ENCODE measurements at places on chromosomes 7 and 10.

- no peak for DNase-seq
These were observed 16.3 kb downstream of the MBL2 start for GRCh38 chr10:52756295-52756694.

DNA sequence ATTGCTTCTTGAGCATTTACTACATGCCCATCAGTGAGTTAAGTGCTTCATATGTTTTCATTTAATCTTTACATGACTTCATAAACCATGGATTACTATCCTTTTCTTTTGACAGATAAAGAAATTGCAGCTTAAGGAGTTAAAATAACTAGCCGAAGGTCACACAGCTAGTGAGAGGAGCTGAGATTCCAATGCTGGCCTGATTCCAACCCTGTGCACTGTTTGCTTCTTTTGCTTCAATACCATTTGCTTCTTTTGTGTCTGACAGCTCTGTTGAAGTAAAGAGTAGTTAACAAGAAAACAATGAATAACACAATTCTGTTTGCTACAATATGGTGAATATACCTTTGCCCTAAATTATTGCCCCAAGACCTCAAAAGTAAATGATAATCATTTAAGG, 132.4 kb downstream of the GRM3 start:
- DNase-seq, result no peak

GRCh38 chr10:29542723-29543122, 92.0 kb downstream of the SVIL start:
- DNase-seq, result no peak

GRCh38 chr10:12670004-12670403, 320.7 kb downstream of the CAMK1D start:
- DNase-seq, result no peak

DNA sequence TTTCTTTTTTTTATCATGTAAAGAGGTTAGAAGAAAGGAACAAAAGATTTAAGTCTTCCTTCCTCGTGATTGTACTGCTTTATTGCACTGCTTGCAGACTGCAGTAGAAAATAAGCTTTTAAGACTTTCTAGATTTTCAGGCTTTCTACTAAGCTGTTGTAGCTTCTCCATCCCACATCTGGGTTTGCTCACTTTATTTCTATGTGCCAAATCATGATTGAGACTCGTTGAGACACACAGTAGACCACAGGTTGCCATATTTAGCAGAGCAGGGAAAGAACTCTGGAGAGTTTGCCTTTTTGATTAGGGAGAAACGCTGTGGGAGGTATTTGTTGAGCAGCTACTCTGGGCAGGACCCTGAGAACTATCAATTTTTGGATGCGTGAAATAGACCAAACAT, 89.2 kb upstream of the BTBD16 start:
- no peak for DNase-seq

DNA sequence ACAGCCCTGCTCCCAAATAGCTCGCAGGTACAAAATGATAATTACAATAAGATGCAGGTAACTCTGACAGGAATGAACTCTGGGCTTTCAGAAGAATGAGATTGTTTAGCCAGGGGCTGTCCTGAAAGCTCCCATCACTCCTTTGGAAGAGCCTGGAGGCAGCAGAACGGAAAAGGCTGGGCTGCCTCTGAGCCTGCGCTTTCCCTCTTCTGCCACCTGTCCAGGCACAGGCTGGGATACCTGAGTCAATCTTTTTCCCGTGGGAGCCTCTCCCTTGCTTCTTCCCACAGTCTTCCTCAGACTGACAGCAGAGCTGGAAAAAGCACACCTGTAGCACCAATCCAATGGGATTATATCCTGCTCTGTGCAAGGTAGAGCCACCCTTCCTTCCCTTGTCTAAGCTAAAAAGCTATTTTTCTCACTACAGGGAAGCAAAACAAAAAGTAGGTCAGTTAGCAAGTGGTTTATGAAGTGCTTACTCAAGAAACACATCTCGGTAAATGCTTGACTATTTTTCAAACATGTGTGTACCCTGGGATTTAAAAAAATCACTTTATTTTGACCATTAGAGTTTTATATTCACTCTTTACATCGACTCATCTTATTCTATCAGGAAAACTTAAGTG, 12.3 kb upstream of the CUL1 start:
- no peak for DNase-seq

DNA sequence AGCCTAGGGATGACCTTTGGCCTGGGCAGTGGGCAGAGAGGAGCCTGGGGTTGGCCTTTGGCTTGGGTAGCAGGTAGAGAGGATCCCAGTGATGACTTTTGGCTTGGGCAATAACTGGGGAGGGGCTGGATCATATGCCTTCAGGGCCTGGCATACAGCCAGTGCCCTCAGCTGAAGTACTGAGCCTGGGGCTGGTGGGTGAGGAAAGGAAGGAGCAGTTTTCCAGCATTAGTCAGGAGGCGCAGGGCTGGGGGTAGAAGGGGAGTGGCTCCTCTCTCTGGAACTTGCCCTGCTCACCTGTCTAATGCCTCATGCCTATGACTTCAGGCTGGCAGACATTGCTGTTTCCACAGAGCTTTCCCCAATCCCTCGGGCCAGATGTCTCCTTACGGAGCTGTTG, 15.2 kb upstream of the COMTD1 start:
- no peak for DNase-seq

- DNase-seq, result no peak
These were observed 21.0 kb downstream of the AGK start for GRCh38 chr7:141572175-141572574.

- no peak for DNase-seq
These were observed 34.2 kb downstream of the C7orf33 start for GRCh38 chr7:148624735-148625134.

DNA sequence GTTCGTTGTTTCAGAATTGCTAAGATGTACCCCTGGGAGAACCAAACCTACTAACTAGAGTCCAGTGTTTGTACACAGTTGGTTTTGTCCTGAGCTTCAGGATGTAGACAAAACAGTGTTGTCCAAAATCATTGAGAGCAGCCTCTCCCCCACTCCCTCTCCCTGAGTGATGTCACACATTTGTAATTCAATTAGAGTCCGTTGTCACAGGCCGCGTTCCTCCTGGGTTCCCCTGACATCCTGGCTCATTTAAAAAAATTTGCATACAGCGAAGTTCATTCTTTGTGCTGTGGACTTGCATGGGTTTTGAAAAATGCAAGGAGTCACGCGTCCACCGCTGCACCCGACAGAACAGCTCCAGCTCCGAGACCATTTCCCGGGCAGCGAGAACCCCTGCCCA, 10.3 kb downstream of the GRIFIN start:
- DNase-seq, result no peak

GRCh38 chr10:21516242-21517131, 9.0 kb downstream of the SKIDA1 start:
- DNase-seq, result peak; percentile 83

DNA sequence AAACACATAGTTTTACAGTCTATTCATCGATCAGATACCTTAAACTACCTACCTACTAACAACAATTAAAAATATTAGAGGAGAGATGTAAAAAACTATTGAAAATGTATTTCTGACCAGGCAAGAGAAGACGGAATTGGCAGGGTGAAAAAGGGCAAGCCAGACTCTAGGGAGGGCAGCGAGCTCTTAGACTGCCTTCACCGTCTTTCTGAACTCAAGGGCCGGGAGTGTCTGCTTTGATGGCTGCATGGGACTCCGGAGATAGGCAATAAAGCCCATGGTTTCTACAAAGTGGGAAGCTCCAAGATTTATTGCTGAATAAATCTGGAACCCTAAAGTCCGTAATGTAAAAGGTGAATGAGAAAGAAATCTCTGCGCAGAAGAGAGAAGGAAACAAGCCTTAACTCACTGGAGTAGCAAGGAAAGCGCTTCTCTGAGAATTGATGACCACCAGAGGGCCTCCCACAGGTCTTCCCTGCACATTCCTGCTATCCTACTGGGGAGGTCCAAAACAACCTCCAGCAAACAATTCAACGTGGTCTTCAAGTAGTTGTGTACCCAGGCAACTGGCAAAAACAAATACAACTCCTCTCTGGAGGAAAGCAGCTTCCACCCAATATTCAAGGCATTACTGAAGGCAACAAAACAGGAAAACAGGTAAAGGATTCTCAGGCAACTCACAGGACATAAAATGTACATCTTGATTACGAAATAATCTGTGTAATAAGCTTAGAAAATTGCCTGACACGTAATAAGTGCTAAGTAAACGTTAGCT, 181.3 kb downstream of the SDK1 start:
- DNase-seq, result no peak

GRCh38 chr7:57071-57470, 135.3 kb upstream of the FAM20C start:
- no peak for DNase-seq

DNA sequence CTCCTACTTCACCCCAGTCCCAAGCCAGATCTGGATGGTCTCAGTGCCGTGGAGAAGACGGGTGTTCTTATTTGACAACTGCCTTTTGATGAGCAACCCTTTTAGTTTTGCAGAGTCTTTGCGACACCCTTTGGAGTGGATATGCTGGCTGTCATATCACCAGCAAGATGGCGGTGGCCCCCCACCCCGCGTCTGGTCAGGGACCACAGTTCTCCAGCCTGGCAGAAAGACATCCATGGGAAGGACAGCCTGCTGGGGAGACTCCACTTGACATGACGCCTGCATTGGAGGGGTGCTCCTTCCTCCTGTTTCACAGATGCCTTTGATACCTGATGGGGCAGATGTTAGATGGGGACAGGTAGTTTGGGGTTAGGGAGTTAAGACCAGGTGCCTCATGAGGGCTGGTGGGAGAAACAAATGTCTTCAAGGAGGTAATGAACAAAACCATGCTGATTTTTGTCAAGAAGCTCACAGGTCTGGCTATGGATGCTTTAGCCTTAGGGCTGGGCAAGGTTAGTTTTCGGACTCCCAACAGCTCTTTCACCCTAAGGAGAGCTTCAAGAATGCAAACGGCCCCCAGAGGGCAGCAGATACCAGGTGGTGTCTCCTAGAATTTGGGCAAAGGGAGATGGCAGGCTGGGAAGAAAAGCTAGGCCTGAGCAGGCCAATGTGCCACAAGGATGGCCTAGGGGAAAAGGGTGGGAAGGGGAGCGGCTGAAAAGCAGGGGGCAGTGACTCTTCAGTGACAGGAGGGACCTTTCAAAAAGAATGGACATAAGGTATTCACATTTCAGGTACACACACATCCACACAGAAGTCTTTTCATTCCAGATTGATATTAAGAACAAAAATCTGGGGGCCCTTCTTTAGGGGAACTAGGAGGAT, 95.2 kb downstream of the CLEC2L start:
- DNase-seq, result no peak

- no peak for DNase-seq
These were observed 3.8 kb downstream of the POLM start for GRCh38 chr7:44078521-44078920.

GRCh38 chr7:73606801-73607691, 17.3 kb downstream of the MLXIPL start:
- DNase-seq, result peak; percentile 53

DNA sequence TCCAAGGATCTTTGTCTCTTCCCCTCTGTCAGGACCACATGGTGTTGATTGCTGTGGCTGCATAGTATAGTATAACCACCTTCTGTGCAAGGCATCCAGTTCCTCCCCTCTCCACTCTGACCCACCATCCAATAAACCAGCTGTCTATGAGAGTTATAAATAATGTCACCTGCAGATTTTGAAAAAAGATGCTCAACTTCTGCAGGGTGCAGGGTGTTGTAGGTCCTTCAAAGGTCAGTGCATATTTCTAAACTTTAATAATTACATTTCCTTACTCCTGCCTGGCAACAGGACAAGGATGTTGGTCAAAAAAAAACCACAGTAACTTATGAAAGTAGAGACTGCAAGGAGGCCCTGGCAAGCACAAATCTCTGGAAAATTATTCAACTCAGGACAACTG, 166.2 kb downstream of the PKD1L1 start:
- DNase-seq, result no peak

- DNase-seq, result no peak
These were observed 21.7 kb downstream of the CRHR2 start for GRCh38 chr7:30660331-30661255.

GRCh38 chr10:64080071-64080470, 558.9 kb downstream of the REEP3 start:
- DNase-seq, result no peak

DNA sequence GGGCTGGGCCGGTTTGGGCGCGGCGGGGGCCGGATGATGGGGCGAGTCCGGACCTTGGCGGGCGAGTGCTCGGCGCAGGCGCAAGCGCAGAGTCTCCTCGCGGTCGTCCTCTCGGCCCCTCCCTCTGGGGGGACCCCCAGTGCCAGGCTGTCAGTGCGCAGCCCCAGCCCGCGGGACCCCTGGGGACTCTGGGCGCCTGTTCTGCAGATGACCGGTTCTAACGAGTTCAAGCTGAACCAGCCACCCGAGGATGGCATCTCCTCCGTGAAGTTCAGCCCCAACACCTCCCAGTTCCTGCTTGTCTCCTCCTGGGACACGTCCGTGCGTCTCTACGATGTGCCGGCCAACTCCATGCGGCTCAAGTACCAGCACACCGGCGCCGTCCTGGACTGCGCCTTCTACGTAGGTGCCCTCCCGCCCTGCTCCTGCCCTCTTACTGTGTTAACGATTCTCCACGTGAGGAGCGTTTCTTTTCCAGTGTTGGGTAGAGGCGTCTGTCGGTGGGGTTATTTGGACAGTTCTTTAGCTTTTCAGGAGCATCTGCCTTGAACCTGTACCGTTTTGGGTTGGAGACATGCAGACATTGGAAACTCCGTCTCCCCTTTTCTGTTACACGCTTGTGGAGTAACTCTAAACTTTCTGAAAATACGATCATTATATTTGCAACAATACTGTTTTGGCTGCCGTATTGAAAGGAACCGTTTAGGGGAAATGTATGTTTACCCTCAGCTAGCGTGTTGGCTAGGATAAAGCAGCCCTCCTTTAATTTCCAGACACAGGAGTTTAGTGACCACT, 706 bp downstream of the BUB3 start:
- DNase-seq, result peak; percentile 81

DNA sequence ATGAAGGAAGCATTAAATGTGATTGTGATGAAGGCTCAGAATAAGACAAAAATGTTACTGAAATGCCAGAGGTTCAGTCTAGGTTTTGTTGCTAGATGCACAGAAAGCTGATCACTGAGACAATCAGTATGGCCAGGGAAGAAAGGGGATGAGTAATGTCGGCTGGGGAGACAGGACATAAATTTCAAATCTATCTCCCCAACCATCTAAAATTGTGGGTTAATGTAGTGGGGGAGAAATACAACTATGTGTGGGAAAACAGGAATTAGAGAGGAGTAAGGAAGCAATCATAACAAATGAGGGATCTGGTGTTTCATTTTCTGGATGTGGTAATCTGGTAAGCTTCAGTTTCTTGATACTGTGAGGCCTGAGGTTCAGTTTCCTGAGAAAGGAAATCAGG, 1111.0 kb downstream of the XPNPEP1 start:
- no peak for DNase-seq

GRCh38 chr7:22184549-22185199, 172.3 kb downstream of the RAPGEF5 start:
- DNase-seq, result no peak

DNA sequence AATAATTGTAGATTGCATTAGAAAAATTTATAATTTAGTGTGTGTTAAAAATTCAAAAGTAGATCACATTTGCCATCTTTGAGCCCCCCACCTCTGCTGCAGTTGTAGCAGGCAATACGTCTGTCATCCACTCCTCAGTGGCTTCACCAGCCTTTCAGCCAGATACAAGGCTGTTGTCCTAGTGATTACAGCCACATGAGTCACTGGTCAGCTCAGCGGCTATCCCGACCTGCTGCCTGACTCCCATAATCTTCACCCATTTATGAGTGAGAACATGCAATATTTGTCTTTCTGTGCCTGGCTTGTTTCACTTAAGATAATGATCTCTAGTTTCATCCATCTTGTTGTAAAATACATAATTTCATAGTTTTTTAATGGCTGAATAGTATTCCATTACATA, 9.2 kb downstream of the OR2A5 start:
- DNase-seq, result no peak

All from GM06990 (cell line).